ENCODE measurements at places on chromosomes 13 and 19.

DNA sequence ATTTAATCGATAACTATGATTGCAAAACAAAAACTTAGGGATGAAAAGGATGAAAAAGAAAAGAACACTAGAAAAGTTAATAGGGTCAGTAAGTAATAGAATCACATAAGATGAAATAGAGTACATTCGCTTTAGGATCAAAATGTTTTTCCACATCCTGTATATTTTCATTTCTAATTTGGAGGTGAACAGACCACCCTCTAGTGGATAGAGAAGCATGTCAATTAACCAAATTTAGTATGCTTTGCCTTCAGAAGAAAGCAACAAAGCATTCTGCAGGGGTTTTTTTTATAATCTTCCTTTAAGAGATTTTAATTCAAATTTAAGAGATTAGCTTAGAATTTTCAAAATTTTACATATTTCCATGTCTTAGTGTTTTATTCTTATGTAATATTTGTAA is 611.0 kb upstream of the SGCG start:
- no peak for DNase-seq

GRCh38 chr13:91141543-91142061 is 205.9 kb upstream of the MIR17HG start:
- DNase-seq = no peak

DNA sequence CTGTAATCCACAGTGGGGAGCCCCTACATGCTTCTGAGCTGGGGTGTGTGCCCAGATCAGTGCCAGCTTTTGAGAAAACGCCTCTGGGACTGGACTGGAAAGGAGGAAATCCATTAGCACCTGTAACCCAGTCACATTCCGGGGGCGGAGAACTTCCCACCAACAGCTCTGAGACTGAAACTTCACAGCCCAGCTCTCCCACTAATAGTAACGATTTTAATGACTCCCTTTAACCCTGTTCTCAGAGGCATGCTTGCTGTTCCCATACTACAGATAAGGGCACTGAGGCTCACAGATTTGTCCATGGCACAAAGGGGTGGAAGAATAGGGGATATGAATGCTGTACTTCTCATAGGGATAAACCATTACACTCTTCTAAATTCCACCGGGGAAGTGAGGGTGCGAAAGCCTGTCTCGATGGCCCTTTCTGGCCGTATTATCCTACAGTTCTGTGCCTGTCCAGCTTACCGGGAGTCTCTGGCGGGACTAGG is 851 bp downstream of the FBXO46 start:
- DNase-seq = no peak

DNA sequence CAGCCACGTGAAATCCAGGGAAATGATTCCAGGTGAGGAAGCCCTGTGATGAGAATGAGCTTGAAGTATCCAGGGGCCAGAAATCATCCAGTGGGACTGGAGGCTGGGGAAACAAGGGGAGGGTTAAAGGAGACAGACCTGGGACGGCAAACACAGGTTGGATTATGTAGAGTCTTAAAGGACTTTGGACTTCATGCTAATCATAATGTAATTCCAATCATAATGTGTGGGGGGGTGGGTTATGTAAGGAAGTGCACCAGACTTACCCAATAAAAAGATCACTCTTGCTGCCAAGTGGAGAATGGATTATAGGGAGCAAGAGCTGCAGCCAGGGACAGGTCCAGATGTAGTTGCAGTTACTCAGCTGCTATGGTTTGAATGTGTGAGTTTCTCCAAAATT is 16.1 kb upstream of the CYSLTR2 start:
- DNase-seq = no peak

GRCh38 chr19:35696835-35697234 is 7.5 kb upstream of the ZBTB32 start:
- DNase-seq = peak; percentile 36

DNA sequence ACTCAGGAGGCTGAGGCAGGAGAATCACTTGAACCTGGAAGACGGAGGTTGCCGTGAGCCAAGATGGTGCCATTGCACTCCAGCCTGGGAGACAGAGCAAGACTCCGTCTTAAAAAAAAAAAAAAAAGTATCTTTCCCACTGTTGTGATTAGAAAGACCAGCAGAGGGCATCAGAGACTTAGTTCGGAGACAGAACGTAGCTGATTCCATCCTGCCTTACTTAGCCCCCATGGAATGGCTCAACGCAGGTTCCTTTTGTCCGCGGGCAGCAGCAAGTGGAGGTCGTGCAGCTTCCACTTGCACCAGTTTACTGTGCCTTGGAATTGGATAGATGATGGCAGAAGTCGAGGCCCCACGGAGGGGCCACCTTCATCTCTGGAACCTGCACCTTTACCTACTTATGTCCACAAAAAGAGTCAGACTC is 8.1 kb downstream of the TIMM29 start:
- peak; percentile 28 for DNase-seq

DNA sequence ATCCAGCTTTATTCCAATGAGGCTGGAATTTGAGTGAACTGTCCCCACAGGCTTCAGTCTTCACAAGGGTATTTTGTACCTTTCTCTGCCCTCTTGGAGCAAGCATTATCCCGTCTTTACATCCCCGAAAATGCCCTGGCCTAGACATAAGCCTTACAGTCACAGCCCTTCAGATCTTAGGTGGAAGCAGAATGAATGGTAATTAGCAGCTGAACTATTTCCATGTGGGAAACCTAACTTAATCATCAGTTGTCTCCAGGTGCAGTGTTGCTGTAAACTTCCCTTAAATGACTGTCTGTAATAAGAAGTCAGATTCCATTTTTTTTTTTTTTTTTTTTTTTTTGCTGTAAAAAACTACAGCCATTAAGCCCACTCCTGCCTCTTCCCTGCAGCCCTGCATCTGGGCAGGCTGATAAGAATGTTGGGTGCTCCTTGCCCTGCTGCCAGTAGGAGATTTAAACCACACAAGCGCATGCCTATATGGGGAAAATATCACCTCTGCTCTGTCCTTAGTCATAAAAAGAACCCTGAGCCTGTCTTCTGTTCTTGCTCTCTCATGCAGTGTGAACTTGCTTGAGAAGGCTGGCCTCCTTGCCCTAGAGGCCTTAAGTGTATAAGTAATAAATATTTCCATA is 426.8 kb upstream of the SLITRK5 start:
- DNase-seq = no peak

DNA sequence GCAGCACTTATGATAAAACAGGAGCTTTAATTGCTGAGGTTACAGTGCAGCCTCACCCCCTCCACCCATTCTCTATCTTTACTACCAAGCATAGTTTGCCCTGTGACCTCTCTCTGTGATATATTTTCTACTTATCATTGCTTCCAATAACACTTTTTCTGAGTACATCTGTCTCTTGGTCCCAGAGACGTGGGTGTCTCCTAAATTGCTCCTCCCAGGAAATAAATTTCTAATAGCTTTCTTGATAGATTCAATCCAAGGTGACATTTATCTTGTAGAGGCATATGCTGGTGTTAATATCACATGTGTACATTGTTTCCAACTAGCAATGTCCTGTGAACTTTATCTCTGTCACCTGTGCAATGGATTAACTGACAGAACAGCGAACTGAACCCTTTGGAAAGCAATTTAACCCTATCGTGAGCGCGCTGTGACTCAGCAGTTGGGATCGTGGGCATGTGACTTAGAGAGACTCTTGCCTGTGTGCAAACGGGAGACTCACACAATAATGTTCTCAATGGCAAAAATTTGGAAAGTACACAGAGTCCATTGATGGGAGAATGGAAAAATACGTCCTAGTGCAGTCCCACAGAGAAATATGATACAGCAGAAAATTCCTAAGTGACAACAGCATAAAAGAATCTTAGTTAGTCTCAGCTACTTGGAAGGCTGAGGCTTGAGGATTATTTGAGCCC is 7.0 kb upstream of the MAP2K2 start:
- no peak for DNase-seq
